ENCODE measurements at places on chromosomes 16 and 17.

- no peak for DNase-seq
These were observed at the start of gene SOX15 for GRCh38 chr17:7589891-7590691. SOX15 (minus strand) TSS chr17:7590094; CDS start chr17:7589676, 418 bp downstream.

DNA sequence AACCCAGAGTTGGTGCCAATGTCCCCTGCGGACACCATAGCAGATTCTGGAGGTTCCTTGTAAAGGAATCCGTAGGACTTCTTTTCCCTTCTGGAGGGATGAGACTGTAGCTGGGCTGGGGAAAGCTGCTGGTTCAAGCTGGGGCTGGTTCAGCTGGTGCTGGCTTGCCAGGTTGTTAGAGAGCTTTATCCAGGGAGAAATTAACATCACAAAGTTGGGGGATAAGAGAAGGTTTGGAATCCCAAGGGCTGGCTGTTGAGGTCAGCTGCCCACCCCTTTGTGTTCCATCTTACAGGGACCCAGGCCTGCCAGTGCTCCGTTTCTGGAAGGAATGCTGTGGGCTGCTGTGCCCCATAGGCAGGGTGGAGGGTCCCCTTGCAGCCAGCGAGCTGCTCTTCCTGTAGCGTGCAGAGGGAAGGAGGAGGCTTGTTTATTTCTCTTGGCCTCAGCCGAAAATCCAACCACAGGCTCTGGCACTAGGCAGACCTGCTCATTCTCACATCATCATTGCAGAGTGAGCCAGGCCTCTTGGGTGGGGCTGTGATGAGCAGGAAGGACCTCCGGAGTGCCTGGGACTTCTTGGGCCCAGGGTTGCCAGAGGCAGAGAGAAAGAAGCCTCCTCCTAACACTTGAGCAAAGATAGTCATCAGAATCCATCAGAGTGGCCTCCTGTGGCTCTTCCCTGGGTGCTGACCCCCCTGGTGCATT is 251.1 kb downstream of the SEC14L1 start:
- DNase-seq: no peak

DNA sequence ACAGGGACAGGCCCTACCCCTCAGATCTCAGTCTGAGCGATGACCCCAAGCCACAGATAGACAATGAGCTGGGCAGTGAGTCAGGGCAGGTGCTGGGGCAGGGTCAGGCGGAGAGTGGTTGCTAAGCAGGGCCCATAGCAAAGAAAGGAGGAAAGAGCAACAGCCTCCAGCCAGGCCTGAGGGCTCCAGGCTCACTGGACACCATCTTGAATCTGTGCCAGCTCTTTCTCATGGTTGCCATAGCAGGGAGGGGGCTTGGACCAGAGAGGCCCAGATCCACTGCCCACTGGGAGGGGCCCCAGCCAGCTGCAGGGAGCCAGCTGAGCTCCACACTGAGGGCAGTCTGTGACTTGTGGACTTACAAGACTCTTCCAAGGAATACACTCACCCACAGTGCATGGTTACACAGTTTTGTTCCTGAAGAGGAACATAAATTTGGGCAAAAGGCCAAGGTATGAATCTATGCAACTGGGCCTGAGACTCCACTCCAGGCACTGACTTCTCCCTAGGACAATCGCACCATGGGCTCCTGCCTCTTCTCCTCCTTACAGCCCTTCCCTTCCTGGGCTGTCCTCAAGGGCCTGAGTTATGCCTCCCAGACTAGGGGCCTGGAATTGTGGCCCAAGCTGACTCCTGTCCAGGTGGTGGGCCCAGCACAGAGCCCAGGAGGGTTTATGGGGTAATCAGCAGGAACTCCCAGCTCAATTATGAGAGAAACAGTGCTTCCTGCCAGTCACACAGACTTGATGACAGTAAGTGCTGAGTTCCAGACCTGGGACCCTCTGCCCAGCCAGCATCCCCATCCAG is 59.9 kb downstream of the BEAN1 start:
- no peak for DNase-seq

DNA sequence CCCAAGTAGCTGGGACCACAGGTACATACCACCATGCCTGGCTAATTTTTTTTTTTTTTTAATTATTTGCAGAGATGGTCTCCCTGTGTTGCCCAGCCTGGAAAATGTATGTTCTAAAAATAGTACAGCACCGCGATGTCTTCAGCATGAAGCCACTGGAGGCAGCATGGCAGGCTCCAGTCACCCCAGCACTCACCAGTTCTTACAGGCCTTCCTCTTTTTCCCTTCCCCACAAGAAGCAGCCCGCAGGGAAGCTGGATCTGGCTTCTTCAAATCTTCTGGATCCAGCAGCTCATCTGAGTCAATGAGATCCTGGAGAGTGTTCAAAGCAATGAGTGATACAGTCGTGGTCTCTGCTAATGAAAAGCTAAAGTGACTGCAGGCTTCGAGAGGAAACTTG is 16.2 kb downstream of the CIAPIN1 start:
- DNase-seq: no peak

DNA sequence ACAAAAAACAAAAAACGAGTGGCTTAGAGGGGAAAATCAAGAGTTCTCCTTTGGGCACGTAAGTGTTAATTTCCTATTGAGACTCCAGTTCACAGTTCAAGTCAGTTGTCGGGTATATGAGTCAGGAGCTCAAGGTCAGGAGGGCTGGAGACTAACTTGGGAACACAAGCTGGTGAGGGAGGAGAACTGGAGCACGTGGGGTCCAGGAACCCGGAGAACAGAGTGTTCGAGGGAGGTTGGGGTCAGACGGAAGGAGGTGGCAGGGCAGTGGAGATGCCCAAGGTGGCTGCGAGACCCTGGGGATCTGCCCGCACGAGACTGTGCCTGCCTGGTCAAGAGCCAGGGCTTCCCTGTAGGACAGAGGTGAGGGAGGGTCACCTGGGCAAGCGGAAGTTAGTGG is 12.0 kb downstream of the ALDH3A1 start:
- no peak for DNase-seq

DNA sequence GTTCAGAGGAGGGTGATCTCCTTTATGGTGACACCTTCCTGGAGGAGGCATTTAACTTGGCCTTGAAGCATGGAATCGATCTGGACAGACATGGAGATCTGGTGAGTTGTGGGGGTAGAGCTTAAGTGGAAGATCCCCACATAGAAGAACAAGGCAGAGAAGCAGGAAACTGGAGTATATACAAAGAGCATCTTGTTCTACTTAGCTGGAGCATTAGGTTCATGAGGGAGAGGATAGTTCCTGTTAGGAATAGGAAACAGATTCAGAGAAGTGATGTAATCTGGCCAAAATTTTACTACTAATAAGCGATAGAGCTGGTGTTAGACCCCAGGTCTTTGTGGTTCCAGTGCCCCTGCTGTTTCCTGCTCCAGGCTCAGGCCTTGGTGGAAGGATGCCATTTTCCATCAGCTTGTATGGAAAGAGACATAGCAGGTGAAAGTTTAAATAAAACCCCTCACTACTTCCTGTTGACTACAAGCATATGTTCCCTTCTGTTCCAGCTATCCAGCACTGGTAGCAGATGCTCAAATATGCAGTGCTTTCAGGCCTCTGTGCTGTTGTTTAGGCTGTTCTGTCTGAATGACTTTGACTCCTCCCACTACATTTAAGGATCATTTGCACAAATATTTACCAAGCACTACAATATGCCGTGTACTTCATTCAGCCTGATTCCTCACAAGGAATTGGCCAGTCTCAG is 9.4 kb downstream of the RPAIN start:
- no peak for DNase-seq

- DNase-seq: no peak
These were observed 29.7 kb downstream of the MRC2 start for GRCh38 chr17:62657145-62657665.

- DNase-seq: no peak
These were observed 10.7 kb upstream of the CISD3 start for GRCh38 chr17:38719289-38719942.

DNA sequence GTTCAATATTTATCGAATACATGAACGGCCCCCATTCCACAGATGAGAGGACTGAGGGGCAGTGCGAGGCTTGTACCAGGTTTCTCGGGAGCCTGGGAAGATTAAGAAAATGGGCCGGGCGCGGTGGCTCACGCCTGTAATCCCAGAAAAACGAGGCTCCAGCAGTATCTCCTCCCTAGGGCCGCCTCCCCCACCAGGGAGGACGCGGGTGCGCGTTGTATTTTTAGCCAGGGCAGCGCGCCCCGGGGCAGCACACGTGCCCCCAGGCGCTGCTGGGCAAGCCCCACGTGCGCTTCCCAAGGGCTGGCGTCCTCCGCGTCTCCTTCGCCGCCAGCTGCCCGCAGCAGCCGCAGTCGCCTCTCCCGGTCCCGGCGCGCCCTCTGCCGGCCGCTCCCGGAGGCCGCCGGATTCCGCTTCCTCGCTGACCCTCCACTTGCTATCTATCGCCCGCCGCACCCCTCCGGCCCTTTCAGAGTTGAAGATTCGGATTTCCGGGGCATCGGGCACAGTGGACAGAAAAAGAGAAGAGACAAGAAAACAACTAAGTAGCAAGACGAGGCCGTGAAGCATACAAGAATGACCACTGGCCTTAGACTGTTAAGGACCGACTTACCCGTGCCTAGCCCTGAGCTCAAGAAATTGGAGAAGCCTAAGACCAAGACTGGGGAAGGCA is 1.9 kb upstream of the YBX2 start:
- peak; percentile 61 for DNase-seq

- no peak for DNase-seq
These were observed 510 bp upstream of the RAB40B start for GRCh38 chr17:82698974-82699442.

GRCh38 chr17:50576864-50577263 is 16.3 kb downstream of the CACNA1G start:
- DNase-seq: no peak

GRCh38 chr16:87956098-87956364 is 4.8 kb downstream of the BANP start:
- DNase-seq: no peak

- DNase-seq: peak; percentile 22
These were observed 611 bp downstream of the RRAD start for GRCh38 chr16:66924527-66925321.

DNA sequence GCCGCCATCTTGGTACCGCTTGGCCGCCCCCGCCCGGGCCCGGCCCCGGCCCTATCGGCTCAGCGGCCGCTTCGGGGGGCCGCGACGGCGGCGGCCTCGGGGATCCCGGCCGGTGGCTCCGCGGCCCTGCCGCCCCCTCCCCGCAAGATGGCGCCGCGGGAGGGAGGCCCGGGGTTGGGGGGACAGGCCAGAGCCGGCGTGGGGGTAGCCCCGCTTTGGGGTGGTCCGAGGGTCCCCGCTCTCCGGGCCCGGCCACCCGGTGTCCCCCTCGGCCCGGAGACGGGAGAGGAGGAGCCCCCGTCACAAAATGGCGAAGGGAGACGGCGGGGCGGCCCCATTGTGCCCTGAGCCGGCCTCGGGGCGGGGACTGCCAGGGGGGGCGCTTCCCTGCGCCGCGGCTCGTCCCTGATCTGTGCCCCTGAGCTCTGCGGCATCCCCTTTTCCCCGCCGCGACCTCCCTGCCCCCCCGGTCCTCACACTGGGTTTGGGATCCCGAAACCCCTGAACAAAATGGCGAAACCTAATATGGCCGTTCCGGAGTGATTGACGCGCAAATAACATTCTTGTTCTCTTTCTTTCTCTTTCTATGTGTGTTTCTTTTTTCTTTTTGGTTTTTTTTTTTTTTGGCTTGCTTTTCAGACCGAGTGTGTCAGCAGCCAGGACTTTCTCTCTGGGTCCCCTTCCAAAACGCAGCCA is 986 bp downstream of the HAPSTR1 start:
- no peak for DNase-seq

DNA sequence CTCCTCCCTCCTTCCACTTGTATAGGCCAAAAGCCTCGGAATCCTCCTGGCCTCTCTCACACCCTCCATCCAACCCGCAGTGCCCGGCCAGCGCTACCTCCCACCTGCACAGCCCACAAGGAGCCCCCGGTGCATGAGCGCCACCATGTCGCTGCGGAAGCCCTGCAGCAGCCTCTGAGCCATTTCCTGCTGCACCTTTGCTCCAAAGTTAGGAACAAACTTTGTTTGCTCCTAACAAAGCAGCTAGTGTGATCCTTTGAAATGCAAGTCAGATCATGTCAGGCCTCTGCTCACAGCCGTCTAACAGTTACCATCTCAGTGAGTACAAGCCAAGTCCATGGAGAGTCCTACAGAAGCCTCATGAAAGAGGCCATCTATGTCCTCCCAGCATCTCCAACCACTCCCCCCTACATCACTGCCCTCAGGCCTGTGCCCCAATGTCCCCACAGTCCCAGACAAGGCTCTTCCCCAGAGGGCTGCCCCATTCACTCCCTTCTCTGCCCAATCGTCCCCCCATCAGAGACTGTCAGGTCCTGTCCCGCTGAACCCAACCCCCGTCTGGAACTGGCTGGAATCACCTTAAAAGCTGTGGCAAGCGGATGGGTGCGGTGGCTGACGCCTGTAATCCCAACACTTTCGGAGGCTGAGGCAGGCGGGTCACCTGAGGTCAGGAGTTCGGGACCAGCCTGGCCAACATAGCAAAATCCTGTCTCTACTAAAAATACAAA is 7.5 kb downstream of the DCAKD start:
- DNase-seq: no peak

DNA sequence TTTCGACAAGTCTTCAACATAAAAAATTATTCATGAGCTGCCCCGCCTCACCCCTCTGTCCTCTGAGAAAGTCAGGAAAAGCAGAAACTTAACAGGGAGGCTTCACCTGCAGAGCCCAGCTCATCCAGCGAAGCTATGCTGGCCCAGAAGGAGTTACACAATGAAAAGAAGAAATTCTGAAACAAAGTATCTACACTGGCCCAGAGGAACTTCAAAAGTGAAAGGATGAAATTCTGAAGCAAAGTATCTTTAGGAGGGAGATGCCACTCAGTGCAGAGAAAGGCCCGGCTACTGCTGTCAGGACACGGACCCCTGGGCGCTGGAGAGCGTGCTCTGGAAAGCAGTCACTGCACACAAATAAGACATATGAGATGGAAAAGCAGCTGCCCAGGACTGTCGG is 1.6 kb downstream of the GALNS start:
- no peak for DNase-seq

DNA sequence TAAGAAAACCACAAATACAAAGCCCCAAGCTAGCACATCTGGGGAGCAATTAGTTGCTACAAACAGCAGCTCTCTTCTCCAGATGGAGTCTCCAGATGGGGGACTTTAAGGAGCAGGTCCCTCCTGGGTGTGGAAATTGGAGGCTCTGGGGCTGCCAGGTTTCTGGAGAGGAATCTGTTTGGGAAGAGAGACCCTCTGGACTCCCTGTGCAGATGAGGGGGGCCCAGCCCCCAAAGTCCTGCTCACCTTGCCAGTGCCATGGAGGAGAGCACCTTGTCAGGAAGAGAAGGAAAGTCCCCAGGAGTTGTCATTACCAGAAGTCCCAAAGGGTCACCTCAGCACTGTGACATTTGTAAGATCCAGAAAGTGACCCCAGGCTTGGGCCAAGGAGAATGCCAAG is 14.8 kb downstream of the TEKT5 start:
- no peak for DNase-seq

DNA sequence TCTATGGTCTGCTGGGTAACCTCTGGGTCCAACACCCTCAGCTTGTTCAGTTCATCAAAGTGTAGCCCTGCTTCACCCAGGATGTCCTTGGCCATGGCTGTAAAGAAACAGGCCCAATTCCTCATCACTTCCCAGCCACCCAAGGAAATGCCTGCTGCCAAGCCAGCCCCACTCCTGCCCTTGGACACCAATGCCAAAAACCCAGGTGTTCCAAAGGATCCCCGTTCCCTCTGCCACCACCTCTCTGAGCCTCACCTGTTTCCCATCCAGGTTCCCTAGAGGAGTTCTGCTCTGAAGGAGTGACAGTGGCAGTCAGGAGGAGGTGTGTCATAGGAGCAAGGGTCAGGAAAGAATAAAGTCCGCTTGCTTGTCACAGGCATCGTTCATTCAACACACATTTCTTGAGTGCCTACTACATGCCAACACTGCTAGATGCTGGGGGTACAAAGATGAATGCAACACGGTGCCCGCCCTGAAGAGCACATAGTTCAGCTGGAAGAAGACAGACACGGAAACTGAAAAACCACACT is 3.3 kb downstream of the IFT20 start:
- no peak for DNase-seq

All from stimulated activated CD8-positive, alpha-beta memory T cell treated with anti-CD3 and anti-CD28 coated beads, Interleukin-15, amount 100 ng/mL, for 48 hours (primary cell).